Ureter (tissue), 1 donor: ENCODE measurements at places on chromosomes 1 and 21. TPM values are rescaled to one million over a fixed set of nuclear protein-coding genes. Genes with fewer than 3 reads are reported as not detected.

OR2L5 gene
- not detected for total RNA-seq

CADM3 gene
- total RNA-seq: 4.2 TPM

SPEN gene
- total RNA-seq: 85.2 TPM

IGSF3 gene
- total RNA-seq: 31.1 TPM

OR14K1 gene
- total RNA-seq: not detected

CATSPERE gene
- 3.3 TPM for total RNA-seq

KHDRBS1 gene
- total RNA-seq: 139 TPM

DNA sequence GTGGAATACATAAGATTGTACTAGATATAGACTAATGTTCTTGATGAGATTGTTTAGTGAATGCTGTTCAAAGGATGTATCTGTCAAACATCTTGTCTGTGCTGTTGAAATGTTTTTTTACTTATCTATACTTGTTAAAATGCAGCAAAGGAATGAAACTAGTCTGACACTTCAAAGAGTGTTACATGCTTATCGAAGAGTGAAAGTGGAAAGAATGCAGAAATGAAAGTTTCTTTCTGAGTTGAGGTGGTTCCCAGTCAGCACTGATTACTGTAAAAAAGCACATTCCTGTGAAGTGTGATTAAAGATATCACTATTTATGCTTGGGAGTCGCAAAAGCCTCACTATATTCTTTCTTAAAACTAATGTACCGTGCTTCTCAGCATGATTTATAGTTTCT is 1225.2 kb downstream of the NCAM2 start:
- DNase-seq: no peak

- DNase-seq: no peak
Measured at GRCh38 chr1:156502391-156502893, 1.9 kb upstream of the MEF2D start.

DNA sequence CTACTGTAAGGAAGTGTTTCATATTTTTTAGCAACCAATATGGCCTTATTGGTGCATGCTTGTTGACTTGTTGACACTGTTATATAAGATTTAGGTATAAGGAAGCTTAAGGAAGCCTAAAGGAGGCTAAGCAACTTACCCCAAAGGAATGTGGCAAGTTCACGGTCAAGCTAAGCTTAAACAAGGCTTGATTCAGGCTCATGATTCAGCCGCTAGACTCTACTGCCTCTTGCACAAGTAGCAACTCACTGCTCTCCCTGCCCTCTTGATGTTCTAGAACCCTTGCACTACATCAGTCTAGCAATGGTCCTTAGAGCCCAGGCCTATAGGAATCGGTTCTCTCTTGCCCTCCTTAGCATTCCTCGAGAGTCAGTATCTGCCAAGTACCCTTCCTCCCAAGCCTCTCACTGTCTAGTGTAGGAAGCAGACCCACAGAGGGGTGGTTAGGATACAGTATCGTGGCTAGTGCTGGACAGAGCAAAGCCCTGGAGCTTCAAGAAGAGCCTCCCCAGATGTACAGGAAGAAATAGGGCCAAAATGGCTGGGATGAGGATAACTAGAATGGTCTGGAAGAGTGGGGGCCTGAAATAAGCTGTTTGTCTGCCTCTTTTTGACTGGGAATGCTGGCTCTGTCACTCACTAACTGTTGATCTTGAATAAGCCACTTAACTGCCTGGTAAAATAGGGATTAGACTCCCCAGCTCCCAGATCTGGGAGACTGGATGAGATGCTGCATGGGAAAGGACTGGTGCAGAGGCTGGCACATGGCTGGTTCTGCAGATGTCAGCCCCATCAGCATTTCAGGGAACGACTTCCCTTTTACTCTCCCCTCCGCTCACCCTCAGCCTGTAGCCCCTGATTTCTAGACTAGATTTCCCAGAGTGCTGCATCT is 122.2 kb downstream of the NAV1 start:
- DNase-seq: no peak

DNA sequence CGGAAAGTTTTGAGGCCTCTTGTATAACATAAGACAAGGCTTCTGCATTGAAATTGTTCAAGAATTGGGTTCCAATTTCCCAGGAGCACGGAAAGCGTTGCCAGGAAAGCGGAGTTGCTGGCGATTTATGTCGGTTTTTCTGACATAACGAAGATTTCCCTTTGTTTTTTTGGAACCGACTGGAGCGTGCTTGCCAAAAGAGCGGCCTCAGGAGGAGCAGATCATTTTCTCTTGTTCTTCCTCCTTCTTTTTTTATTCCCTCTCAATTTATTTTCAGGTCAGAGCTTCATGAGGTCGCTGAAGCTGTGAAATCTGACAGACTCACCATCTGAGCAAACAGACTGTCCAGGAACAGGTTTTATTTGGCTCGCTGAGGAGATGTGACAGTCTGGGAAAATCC is 275.5 kb downstream of the CAMTA1 start:
- DNase-seq: no peak

DNA sequence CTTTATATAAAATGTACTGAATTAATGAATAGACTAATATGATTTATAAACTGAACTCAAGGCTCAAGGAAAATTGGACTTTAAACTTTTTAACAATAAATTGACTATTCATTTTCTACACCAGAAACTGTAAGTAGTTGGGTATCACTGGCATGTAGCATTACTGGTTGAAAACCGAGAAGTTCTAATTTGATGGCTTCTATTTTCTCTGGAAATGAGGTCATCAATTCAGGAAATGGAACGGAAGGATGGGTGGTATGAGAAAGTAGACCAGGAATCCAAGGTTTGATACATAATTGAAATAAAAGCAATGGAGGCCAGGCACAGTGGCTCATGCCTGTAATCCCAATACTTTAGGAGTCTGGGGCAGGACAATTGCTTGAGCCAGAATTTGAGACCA is 50.4 kb downstream of the RERE start:
- DNase-seq: no peak

DNA sequence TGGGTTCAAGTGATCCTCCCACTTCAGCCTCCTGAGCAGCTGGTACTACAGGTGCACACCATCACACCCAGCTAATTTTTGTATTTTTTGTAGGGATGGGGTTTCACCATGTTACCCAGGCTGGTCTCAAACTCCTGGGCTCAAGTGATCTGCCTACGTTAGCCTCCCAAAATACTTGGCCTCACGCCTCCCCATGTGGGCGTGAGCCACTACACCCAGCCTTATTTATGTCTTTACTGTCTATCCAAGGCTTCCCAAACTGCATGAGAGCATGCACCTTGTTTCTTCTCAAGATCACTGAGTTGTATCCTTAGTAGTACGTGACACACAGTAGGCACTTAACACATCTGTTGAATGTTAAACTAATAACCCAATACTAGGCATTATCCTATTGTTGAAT is 14.2 kb downstream of the WASF2 start:
- peak; percentile 15 for DNase-seq

DNA sequence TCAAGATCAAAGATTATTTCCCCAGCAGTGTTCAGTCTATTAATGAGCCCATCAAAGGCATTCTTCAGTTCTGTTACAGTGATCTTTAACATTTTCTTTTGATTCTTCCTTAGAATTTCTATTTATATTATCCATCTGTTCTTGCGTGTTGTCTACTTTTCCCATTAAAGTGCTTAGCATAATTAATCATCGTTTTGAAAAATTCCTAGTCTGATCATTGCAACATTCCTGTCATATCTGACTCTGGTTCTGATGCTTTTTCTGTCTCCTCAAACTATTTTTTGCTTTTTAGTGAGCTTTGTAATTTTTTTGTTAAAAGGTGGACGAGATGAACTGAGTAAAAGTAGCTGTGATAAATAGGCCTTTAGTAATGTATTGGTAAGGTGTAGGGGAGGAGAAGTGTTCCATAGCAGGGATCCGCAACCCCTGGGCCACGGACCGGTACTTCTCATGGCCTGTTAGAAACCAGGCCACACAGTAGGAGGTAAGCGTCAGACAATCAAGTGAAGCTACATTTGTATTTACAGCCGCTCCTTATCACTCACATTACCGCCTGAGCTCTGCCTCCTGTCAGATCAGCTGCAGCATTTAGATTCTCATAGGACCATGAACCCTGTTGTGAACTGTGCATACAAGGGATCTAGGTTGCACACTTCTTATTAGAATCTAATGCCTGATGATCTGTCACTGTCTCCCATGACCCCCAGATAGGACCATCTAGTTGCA is 163.3 kb downstream of the PIK3R3 start:
- DNase-seq: no peak

GRCh38 chr21:42583477-42584295 is 69.7 kb upstream of the PDE9A start:
- no peak for DNase-seq

DNA sequence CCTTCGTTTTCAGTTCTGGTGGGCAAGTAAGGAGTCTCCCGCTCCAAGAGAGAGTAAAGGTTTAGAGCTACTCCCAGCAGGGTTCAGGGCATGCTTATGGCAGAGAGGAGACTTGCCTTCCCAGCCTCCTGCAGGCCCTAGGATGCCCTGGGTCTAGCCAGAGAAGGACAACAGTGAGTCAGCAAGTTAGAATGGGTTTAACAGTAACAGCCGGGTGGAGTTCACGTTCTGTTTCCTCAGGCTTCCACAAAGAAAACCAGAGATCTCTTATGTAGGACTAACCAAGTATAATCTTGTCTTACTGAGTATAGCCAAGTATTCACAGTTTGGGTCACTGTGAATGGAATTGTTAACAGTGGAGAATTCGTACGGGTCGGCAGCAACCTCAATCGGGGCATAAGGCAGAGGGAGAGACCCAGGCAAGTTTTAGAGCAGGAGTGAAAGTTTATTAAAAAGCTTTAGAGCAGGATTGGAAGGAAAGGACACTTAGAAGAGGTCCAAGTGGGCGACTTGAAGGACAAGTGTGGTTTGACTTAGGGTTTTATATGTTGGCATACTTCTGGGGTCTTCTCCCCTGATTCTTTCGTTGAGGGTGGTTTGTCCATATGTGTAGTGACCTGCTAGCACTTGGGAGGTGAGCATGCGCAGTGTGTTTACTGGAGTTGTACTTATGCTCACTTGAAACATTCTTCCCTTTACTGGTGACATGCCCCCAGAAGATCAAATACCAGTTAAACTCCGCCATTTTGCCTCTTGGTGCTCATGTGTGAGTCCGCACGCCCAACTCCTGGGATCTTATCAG is 4.5 kb downstream of the OVAAL start:
- DNase-seq: no peak

GRCh38 chr1:1081311-1082238 is 7.5 kb upstream of the RNF223 start:
- DNase-seq: peak; percentile 43

GRCh38 chr1:40309374-40310128 is 7.5 kb downstream of the COL9A2 start:
- no peak for DNase-seq

DNA sequence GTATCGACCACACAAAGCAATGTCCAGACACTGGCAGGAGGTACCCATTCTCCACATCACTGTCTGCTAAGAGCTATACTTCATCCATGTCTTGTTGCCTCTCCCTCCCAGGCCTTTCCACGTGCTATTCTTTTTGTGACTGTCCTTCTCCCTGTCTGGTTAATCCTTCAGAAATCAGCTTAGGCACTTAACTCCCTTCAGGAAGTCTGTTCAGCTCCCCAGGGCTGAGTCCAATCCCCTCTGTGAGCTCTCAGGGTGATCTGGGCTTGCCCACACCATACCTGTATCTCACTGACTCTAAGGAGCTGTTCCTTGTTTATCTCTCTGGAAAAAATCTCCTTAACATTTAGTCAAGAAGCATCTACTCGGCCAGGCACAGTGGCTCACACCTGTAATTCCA is 69.4 kb downstream of the NID1 start:
- no peak for DNase-seq

GRCh38 chr1:202158810-202159533 is 1.4 kb downstream of the PTPN7 start:
- no peak for DNase-seq

DNA sequence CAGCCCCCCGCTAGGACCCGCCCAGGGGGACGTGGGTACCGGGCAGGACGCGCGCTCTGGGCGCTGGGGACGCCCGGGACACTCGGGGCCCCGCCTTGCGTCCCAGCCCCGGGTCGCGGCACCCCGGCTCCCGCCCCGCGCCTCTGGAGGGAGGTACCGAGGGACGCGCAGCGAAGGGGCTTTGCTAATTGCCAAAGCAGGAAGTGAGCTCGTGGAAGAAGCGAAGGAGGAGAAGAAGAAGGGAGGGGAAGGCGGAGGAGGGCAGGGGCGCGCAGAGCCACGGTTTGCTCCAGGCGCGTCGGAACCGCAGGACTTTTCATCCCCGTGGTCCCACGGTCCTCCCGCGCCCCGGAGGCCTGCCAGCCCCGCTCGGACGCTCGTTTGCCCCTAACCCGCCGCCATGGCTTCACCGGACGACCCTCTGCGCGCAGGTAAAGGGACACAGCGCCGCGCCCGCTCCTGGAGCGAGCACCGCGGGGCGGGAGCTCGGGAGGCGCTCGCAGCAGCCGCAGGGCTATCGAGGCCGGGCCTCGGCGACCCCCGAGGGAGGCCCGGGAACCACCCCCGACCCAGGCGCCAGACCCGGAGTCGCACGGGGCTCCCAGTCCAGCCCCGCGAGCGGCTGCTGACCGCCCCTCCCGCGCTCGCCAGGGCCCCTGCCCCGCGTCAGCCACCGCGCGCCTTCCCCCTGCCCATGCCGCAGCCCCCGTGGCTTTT is 1.3 kb downstream of the EDARADD start:
- DNase-seq: peak; percentile 66

DNA sequence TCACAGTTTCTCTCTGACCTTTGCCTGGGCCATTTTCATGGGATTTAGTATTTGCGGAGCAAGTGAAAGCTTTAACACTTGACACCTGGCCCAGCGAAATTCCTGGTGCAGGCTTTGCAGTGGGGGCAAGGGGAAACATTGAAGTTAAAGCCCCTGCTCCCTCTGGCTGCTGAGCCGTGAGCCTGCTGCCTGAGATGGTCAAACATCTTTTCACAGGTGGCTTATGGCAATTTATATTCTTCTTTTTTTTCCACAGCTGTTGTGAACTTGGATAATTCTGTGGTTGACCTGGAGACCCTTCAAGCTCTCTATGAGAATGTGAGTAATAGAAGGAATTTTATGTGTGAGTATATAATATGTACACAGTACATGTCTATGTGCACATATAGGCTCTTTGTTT is 202.9 kb downstream of the FMN2 start:
- DNase-seq: no peak

- no peak for DNase-seq
Measured at GRCh38 chr1:207345644-207346477, 24.4 kb downstream of the CD55 start.

DNA sequence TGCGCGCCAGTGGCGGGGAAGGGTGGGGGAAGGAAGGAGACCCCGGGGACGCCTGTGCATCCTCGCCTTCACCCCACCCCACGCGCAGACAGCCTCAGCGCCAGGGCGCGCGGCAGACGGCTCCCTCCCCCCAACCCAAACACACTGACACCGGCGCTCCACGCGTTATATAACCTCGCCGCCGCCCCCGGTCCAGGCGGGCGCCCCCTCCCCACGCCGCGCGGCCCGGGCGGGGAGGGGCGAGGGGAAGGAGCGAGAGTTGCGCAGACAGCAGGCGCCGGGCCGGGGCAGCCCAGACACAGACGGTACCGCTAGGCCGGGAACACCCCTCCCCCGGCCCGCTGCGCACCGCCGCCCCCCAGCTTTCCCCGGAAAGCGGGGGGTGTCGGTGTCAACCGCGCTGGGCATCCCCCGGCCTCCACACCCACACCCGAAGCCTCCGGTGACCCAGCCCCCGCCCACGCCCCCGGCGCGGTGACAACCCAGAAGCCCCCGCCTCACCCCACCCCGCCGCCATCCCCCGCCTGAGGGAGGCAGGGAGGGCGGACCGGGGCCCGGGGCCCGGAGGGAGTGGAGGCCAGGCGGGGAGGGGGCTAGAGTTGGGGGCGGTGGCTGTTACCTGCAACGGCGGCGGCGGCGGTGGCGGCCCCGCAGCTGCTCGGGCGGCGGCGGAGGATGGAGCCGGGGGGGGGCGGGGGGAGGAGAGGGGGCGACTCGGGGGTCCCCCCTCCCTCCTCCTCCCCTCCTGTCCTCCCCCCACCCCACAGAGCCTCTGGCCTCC is 432 bp downstream of the AKT3 start:
- DNase-seq: peak; percentile 50
